A549 treated with AZD2906 at 1 μM for 4 hours (cell line): ENCODE measurements at places on chromosomes 13 and 19. TPM values are rescaled to one million over a fixed set of nuclear protein-coding genes. Genes with fewer than 3 reads are reported as not detected.

Gene MBD3L3
- not detected in 5 replicates for total RNA-seq

Gene GRK1
- 0.02 to 0.19 TPM (median 0.05 TPM) in 3 of 5 replicates, not detected in the others for total RNA-seq

Gene SLC17A7
- 0.49 to 0.71 TPM (median 0.60 TPM) in 5 replicates for total RNA-seq

Gene FGF22
- total RNA-seq: 0.46 to 0.82 TPM (median 0.66 TPM) in 5 replicates

Gene CGB5
- total RNA-seq: 0.52 to 1.0 TPM (median 0.68 TPM) in 5 replicates

Gene CNMD
- not detected in 5 replicates for total RNA-seq

Gene TRAPPC5
- total RNA-seq: 38.4 to 108 TPM (median 106 TPM) in 5 replicates

Gene NKG7
- not detected in 5 replicates for total RNA-seq

Gene HSPB6
- total RNA-seq: 0.08 to 0.34 TPM (median 0.24 TPM) in 5 replicates

Gene TRPM4
- 7.3 to 10.2 TPM (median 9.0 TPM) in 5 replicates for total RNA-seq
